Ovary (tissue), 10 donors: ENCODE measurements at places on chromosomes 5 and 9.
A peak's percentile ranks its signal among the peaks of the same experiment; 100 is the strongest.

DNA sequence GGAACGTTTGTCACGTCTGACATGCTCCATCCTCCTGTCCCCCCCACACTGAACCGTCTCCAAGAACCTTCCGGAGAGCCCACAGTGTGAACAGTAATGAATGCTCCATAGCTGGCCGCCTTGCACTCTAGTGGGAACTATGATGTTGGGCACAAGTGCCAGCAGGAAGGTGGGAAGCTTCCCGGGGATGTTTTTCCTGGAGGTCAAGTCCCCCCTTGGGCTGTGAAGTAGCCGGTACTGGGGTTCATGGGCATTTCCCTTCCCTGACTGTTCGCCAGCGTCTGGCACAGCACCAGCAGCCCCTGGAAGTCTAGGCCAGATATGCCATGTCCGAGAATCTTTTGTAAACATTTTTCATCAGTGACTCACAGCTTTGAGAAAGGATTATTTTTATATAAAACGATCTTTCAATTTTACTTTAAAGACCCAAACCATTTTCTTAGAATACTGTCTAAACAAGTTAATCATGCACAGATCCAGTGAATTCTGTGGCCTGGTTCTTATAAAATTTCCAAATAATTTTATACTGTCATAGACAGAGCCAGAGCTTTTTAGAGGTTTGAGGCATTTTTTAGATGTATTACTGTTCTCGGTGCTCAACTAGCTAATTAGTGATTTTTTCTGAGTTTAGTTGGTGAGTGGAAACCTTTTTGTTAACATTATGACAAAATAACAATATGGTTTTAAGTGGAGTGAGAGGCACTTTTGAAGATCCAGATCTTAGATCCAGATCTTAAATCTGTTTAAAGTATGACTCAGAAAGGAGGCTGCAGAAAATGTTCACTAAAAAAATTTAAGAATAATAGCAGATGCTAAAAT, 11.6 kb downstream of the ABL1 start:
- peak; percentile 83 for DNase-seq

DNA sequence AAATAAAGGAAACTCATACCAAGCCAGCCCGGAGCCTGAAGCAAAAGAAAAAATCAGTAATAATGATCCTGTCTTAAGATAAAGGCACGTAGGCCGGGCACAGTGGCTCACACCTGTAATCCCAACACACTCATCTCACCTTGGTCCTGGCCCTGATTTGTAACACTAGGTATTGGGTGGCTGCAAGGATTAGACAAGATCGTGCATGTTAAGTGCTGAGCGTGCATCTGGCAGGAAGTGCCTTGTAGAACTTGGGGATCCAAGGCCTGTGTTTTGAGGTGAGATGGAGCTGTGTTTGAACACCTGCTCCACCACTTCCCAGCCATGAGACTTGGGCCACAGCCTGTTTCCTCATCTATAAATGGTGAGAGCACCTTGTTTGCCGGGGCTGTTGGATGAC, 41.5 kb downstream of the SPRY4 start:
- DNase-seq, result no peak

DNA sequence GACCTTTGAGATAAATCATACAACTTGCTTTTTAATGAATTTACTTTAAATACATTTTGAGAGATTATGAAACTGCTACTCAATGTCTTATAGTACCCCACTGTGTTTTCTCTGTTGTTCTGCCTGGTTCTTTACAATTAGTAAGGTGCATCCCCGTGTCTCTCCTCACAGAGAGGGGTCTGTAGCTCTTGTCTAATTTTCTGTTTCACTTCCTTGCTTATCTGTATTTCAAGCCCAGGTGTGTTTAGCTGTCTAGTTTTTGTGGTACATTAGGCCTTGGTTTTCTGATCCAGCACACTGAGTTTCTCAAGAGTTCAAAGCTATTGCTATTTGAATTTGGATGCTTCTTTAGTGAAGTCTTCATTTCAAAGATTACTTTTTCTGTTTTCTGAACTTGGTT, 105.1 kb downstream of the MAST4 start:
- DNase-seq, result no peak

DNA sequence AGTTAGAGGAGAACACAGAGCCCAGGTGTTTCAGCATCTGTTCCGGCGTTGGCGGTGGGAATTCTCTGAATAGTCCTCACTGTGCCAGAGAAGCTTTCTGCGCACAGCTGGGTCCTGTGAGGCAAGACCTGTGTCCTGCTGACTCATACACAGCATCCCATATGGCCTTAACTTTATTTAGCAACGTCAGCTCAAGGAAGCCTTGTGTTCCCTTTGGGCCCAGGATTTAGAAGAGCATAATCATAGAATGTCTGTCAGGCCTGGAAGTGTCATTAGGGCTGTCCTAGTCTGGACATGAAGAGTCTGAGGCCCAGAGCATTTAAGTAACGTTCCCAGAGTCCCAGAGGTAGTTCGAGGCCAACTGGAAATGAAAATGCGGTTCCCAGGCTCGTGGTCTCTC, 188.6 kb upstream of the DMRT1 start:
- no peak for DNase-seq

DNA sequence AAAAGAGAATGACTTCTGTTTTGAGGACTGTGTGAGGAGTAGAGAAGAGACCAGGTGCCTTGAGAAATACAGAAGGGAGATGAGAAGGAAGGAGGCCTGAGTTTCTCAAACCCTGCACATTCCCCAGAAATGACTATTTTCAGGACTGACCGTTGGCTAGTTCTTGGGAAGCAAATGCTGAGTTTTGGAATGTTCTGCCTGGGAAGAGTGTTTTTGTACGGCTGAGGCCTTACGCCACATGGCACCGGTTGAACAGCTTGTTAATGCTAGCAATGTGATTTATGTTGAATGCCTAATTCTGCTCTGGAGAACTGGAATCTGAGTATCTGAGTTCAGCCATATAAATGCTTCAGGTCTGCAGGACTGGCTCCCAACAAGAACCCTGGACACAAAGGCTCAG, 152.7 kb upstream of the ADAMTS16 start:
- DNase-seq, result no peak

- DNase-seq, result no peak
Measured at GRCh38 chr9:132055756-132056155, 23.9 kb downstream of the MED27 start.

DNA sequence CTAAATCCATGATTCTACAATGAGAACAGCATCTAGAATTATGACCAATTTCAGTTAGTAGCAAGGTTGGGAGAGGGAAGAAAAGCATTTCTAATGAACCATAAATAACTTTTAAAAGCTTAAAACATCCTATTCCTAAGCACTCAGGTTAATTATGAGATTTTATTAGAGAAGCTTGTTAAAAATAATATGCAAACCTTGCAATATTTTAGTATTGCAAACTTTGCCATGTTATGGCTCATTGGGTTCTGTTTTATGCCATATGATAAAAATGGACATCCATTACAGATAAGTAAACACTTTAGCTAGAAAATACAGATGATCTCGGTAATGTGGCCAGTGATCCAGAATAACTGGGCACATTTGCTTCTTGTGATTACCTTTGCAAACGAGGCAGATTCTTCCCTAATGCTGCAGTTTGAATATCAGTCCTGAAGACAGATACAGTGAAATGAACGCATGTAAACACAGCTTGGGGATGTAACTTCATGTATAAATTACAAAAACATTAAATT, 447.0 kb downstream of the PLK2 start:
- DNase-seq, result no peak

GRCh38 chr5:86232246-86232645, 385.5 kb upstream of the COX7C start:
- no peak for DNase-seq

DNA sequence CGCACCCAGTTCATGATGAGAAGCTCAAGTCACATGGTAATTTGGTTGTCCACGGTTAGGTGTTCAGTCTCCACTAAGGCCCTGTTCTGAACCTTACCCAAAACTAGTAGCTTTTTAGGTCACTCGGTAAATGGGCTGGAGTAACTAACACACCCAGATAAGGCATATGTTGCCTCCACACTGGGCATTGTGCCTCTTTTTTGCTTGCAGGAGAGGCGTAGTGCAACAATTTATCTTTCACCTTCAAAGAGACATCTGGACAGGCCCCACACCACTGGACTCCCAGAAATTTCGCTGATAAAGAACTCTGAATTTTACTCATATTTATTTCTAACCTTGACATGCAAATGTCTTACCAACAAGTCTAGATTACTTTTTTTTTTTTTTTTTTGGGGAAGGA, 16.8 kb upstream of the PTGES start:
- no peak for DNase-seq

DNA sequence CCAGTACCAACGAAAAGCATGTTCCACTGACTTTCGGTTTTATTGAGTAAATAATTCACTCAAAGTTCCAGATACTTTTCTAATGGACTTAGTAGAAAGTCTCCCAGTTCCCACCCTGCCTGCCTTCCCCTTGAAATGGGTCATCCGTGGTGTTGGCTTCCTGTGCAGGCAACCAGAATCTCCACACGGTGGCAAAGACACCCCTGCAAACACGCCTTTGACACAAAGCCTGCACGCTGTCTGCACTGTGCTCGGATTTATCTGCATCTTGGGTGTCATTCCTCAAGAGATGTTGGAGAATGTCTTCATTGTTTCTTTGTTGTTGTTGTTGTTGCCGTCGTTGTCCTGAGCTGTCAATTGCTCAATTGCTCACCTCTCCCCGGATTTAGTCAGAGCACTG, 150.0 kb upstream of the IRX2 start:
- no peak for DNase-seq

GRCh38 chr5:33379757-33380156, 61.0 kb upstream of the TARS1 start:
- no peak for DNase-seq

GRCh38 chr5:111134087-111134486, 41.9 kb downstream of the WDR36 start:
- no peak for DNase-seq

DNA sequence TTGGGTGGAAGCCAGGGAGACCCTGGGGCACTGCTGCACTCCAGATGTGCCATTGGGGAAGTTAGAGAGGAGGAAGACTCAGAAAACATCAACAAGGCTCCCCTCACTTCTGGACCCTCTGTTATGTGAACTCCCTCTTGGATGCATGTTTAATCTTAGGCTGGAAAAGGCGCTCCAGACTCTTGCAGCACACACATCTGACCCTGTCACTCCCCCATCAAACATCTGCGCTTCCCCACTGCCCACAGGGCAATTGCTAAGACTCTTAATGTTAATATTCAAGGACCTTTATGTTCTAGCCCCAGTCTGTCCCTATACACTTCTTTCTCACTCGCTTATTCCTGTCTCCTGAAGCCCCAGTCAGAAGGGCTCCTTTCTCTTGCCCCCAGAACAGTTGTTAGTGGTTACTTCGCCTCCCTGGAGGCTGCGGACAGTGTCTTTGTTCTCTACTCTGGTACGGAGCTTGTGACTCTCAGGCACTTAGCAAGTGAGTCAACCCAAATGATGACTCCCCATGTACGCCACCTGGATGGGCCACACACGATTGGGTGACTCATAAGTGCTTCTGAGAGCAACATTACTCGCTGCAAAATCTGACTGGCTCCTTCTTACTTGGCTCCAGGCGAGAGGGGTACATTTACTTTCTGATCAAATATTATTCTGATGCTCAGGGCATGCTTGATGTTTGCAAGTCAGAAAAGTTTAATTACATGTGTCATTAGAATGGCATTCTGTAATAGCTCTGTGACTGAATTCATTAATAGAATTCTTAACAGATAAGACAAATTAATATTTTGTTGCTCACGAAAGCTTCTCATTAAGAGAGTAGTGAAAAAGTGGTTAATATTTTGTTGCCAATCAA, 193.6 kb downstream of the HSPA4 start:
- DNase-seq, result no peak

GRCh38 chr5:10138395-10139057, 111.2 kb downstream of the ATPSCKMT start:
- DNase-seq, result no peak
